Stimulated activated CD4-positive, alpha-beta T cell treated with anti-CD3 and anti-CD28 coated beads, Interleukin-15, amount 100 ng/mL, for 48 hours (primary cell): ENCODE measurements at places on chromosomes 3 and 15.

GRCh38 chr3:51681453-51681852 is 10.4 kb downstream of the TEX264 start:
- DNase-seq: no peak

DNA sequence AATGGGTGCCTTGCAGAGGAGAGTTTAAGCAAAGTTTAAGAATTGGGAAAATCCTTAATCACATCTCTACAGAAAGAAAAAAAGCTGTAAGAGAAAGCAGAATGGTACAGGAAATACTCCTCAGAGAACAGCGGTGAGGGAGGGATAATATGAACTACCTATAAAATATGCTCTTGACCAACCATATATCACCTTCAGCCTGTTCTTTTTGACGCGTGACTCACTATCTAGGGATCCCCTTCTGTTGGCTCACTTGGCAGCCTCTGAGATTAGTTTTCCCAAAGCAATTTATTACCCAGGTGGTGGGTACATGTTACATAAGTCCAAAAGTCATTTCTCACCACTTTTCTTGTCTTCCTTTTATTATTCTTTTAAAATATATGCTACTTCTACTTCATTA is 97.7 kb downstream of the CNTN6 start:
- no peak for DNase-seq

DNA sequence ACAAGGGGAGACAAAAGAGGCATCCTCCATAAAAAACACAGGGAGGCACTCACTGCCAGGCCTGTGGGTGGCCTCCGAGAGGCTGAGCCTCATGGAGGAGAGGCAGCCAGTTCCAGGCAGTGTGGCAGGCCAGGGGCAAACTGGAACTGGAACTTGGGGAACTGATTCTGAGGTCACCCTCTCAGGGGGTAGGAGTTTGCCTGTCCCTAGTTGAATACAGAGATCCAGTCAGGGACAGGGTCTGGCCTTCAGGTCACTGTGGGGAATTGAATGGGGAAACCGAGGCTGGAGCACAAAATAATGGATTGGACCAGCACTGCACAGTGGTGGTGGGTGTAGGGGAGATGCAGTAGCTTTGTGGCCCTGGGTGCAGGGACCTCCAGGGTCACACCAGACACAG is 58.7 kb downstream of the TPRA1 start:
- DNase-seq: no peak

- DNase-seq: no peak
Measured at GRCh38 chr3:111902534-111902933, 43.5 kb downstream of the PHLDB2 start.

DNA sequence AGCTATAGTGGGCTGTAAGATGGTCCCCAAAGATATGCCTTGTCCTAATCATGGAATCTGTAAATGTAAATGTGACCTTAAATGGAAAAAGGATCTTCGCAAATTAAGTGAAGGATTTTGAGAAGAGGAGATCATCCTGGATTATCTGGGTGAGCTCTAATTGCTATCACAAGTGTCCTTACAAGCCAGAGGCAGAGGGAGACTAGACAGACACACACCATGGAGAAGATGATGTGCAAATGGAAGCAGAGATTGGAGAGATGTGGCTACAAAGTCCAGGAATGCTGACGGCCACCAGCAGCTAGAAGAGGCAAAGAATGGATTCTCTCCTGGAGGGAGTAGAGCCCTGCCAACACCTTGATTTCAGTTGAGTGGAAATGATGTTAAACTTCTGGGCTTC is 102.3 kb upstream of the PROK2 start:
- DNase-seq: no peak

DNA sequence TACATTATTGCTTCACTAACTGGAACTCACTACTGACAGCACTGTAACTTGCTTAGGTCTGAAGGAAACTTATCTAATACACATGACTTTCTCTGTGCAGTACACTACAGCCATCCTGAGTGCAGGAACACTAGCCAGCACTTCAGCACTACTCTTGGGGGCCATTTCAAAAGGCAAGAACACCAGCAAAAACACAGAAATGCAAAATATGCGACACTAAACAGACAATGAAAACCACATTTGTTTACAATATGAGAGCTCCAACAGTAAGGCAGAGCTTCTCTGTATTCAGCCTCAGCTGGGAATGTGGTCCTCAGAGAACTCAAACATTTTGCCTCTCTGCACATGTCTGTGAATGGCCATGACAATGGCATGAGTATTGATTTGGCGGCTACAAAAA is 109.6 kb downstream of the ARRDC4 start:
- DNase-seq: no peak

GRCh38 chr15:84797212-84797611 is 19.9 kb upstream of the ALPK3 start:
- DNase-seq: no peak

DNA sequence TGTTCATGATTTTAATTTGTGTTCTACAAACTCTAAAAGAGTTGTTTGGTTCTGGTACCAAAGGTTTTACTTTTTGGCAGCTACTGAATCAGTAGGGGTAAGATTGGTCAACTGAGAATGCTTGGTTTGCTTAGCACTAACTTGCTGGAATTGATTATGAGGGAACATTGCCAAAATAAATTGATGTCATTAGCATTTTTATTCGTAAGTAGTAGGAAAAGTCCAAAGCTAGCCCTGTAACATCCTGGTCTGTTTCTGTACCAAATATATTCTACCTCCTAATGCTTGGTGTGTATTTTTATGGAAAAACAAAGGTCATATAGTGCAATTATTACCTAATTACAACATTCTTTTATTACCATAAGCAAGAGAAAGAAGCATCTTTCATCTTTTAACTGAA is 35.9 kb upstream of the KPNA4 start:
- DNase-seq: no peak

GRCh38 chr15:30940359-30940758 is 36.6 kb downstream of the FAN1 start:
- DNase-seq: no peak

DNA sequence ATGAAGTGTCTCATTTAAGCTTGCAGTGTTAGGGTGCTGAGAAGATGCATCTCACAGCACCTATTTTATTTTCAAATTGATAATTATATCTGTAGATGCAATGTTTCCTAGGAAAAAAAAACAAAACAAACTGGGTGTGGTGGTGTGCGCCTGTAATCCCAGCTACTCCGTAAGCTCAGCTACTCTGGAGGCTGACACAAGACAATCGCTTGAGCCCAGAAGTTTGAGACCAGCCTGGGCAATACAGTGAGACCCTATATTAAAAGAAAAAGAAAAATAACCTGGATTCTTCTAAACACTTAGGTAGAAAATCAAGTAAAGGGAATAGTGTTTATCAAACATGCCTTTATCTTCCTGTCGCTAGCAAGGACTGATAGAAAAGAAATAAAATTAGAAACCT is 1.9 kb downstream of the MINDY2 start:
- no peak for DNase-seq

- no peak for DNase-seq
Measured at GRCh38 chr3:117625174-117625573, 915.6 kb downstream of the TUSC7 start.

DNA sequence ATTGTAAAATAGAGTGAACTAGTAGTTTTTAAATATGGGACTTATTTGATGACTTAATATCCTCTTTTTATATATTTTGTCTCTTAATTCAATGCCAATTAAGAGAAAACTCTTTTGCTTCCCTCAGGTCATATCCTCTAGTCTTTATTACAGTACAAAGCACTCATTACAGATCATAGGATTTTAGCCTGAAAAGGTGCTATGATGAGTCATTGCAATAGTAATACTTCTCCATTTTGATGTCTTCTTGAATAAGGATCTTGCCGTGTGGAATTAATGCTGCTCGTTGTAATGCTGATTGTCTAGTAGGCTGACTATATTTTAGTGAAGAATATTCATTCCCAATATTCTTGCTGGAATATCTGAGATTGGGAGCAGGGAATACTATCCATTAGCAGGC is 612.2 kb upstream of the GOLIM4 start:
- DNase-seq: no peak

DNA sequence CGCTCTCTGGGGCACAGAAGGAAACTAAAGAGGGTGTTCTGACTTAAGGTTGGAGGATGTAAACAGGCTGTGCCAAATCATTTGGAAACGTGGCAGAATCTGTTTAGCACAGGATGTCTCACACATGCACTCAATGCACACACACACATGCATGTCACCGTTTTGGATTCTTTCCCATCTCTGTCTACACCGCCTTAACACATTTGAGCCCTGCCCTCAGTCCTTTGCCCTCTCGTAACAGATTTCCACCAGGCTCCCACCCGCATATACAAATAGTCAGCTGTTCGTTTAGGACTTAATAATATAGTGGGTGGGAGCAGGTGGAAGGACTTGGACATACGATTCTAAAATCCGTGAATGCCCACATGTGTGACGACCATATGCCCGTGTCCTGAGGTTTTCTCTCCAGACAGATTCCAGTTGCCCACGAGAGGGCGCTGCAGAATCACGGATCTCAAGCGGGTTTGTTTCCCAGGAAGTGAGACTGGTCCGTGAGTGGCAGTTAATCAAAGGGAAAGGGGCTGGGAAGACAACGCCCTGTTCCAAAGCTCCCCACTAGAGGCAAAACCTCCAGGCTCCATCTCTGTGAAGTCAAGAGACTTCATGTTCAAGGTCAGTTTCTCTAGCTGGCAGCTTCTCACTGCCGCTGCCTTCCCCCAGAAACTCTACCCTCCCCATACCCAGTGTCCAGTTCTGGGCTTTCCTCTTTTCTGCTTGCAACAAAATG is 44.5 kb downstream of the NOX5 start:
- peak; percentile 64 for DNase-seq

DNA sequence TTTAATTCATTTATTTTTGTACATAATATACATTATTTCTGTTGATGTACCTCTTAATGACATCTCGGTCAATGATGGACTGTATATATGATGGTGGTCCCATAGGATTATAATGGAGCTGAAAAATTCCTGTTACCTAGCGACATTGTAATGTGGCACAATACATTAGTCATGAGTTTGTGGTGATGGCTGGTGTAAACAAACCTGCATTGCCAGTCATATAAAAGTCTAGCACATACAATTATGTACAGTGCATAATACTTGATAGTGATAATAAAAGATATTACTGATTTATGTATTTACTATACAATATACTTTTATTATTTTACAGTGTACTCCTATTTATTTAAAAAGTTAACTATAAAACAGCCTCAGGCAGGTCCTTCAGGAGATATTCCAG is 15.1 kb downstream of the TTC14 start:
- no peak for DNase-seq

DNA sequence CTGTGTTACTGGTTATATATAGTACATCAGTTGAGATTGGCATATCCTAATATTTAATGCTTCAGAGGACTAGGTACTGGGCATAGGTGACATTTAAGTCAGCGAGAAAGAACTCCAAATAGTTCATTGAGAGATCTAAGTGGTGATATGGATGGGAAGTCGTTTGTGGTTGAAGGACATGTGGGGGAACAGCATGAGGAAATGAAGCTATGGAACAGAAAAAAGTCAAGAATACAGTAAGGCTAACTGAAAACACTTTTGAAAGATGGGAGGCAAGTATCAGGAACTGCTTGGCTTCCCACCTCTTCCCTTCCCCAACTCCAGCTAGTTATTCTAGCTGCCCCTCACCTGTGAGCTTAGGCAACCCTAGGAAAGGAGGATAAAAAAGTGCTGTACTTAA is 3.7 kb upstream of the MYO5A start:
- no peak for DNase-seq
